ENCODE measurements at places on chromosomes 16 and 17. TPM values are rescaled to one million over a fixed set of nuclear protein-coding genes. Genes with fewer than 3 reads are reported as not detected.
A peak's percentile ranks its signal among the peaks of the same experiment; 100 is the strongest.

Gene BLMH
- total RNA-seq = 16.6 TPM

Gene TBC1D28
- not detected for total RNA-seq

Gene SCNN1B
- total RNA-seq = 1.2 TPM

Gene CDRT15L2
- not detected for total RNA-seq

Gene NUDT16L1
- total RNA-seq = 20.9 TPM

DNA sequence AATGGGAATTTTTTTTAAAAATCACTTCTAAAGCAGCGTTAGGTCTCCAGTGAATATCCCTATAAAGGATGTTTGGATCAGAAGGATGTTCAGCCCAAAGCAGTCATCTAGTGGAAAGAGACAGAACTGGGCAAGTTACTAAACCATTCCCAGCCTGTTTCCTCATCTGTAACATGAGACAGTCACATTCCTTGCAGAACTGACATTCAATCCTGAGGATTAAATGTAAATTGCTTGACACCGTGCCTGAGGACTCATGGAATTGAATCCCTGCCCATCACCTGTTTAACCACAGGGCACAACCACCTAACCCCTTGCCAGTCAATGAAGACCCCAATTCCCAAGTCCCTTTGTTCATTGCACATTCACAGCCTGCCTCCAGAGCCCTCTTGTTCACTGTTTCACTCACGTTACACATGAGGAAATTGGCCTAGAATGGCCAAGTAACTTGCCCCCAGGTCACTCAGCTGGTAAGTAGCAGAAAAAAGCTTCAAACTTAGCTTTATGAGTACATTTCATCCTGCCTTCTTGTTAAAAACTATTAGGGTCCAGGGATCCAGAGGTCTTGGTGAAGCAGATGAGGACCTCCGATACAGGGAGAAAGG is 1.4 kb downstream of the CMTM2 start:
- H3K4me1 ChIP-seq = peaks cover 14% of the 10 kb centered on the region
- no peaks in the 10 kb centered on the region for H3K36me3 ChIP-seq
- H3K27me3 ChIP-seq = peaks cover 34% of the 10 kb centered on the region

DNA sequence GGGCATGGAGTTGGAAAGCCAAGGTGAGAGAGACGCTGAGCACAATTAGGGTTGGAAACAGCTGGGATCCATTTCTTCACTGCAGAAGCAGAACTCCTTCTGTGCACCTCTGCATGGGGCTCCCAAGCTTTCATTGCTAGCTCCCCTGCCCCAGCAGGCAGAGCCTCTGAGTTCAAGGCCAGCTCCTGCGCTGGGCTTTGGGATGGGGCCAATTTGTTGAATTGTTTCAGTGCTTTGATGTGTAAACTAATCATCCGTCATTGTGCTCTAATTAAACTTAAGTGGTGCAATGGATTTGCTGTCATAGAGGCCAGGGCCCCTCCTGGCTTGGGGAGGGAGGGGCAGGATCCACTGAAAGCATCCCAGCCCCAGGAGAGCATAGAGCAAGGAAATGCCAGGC is 13.5 kb upstream of the LYRM9 start:
- no peaks in the 10 kb centered on the region for H3K36me3 ChIP-seq
- no peak overlapping the region for H3K4me3 ChIP-seq
- no peaks in the 10 kb centered on the region for H3K27me3 ChIP-seq

- no peaks in the 10 kb centered on the region for H3K36me3 ChIP-seq
- DNase-seq = no peak
- no peaks in the 10 kb centered on the region for H3K4me1 ChIP-seq
- no peak overlapping the region for H3K27ac ChIP-seq
Observed at GRCh38 chr17:83136156-83136555, 56.7 kb downstream of the METRNL start.

DNA sequence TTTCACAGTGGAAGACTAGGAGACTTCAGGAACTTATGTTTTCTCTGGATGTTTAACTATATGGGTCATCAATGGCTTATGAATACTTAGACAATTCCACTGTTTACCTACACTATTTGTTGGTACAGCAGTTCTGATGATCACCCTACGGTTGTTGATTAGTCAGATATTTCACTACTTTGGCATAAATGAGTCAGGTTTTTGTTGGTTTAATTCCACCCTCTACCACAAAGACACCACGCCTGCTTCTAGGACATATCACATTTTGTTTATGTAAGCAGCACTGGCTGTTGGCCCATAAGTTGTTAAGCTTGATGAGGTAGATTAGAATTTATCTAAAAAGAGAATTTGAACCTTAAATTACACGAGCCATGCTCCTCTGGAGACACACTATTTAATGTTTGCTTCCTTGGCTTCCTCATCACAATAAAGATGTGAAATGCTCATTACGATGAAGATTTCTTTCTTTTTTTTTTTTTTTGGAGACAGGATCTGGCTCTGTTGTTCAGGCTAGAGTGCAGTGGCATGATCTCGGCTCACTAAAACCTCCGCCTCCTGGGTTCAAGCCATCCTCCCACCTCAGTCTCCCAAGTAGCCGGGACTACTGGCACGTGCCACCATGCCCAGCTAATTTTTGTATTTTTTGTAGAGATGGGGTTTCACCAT is 4.3 kb downstream of the GDE1 start:
- peaks cover 34% of the 10 kb centered on the region for H3K36me3 ChIP-seq
- DNase-seq = no peak
- no peaks in the 10 kb centered on the region for H3K27me3 ChIP-seq
- no peak overlapping the region for H3K4me3 ChIP-seq
- no peak overlapping the region for H3K27ac ChIP-seq

DNA sequence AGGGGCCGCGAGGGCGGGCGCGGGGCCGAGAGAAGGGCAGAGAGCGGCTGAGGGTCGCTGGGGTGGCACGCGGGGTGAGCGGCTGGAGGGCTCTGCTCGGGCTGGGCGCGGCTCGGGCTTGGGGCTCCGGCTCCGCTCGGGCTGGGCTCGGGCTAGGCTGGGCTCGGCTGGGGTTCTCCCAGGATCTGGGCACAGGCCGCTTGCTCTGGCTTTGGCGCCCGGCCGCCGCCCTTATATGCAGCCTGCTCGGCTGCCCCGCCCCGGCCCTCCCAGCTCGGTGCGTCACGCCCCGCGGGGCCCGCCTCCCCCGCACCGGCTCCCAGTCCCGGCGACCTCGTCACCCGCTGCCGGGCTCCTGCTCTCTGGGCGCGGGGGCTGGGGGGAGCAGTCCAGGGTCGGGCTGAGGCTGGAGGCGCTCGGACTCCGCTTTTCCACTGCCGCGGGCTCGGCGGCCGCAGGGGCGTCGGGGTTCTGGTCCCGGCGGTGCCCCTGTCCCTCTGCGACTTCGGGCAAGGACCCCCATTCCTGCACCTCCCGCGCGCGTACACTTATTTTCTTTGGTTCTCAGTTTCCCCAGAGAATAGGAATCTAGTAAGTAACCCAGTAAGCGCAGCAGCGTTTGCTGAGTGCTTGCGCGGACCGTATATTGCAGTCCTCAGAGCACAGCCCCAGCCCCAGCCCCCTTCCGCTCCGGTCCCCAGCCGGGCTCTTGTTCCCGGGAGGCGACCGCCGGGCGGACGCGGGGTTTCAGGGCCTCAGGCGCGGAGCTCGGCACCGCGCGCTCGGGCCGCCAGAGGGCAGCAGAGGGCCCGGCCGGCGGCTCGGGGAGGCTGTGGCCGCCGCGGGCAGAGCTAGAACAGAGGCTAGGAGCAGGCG is at the start of gene RASD1:
Gene RASD1 (minus strand): TSS at position 207 of the 876 bp plus-strand sequence. CDS start 214 bp downstream, outside the sequence.
- DNase-seq = peak; percentile 96
- peaks cover 4% of the 10 kb centered on the region for H3K36me3 ChIP-seq
- peak within 1 kb of the TSS; percentile 77 for H3K27ac ChIP-seq
- peaks cover 30% of the 10 kb centered on the region for H3K4me1 ChIP-seq
- H3K27me3 ChIP-seq = no peaks in the 10 kb centered on the region

DNA sequence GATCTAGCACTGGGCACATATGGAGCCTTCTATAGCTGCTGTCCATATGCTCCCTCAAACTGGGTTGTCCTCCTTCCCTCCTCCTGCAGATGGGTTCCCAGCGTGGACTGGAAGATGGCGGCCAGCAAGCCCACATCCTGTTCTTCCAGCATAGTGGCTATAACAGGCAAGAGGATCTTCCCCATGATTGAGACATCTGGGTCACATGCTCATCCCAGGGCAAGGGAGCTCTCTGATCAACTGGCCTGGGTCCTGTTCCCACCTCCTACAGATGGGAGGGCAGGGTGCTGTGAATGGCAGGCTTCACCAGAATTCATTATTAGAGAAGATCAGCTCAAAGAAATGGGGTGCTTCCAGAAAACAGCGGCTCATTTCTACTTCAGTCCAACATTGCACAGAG is 210.2 kb downstream of the PARN start:
- H3K4me3 ChIP-seq = no peak overlapping the region
- no peaks in the 10 kb centered on the region for H3K36me3 ChIP-seq
- H3K27ac ChIP-seq = no peak overlapping the region
- H3K4me1 ChIP-seq = no peaks in the 10 kb centered on the region
- no peak for DNase-seq

GRCh38 chr16:4345836-4346781 is 5.0 kb downstream of the PAM16 start:
- peak overlapping the region; percentile 55 for H3K27ac ChIP-seq
- H3K4me3 ChIP-seq = no peak overlapping the region
- peaks cover 36% of the 10 kb centered on the region for H3K4me1 ChIP-seq
- H3K36me3 ChIP-seq = peaks cover 15% of the 10 kb centered on the region
- DNase-seq = no peak

Data from esophagus muscularis mucosa (tissue), 4 donors.